ENCODE measurements at places on chromosomes 16 and 17.

- DNase-seq = no peak
Measured at GRCh38 chr17:37430051-37430627, 23.5 kb downstream of the TADA2A start.

GRCh38 chr16:11985250-11985649 lies 8.7 kb downstream of the SNX29 start:
- no peak for DNase-seq

DNA sequence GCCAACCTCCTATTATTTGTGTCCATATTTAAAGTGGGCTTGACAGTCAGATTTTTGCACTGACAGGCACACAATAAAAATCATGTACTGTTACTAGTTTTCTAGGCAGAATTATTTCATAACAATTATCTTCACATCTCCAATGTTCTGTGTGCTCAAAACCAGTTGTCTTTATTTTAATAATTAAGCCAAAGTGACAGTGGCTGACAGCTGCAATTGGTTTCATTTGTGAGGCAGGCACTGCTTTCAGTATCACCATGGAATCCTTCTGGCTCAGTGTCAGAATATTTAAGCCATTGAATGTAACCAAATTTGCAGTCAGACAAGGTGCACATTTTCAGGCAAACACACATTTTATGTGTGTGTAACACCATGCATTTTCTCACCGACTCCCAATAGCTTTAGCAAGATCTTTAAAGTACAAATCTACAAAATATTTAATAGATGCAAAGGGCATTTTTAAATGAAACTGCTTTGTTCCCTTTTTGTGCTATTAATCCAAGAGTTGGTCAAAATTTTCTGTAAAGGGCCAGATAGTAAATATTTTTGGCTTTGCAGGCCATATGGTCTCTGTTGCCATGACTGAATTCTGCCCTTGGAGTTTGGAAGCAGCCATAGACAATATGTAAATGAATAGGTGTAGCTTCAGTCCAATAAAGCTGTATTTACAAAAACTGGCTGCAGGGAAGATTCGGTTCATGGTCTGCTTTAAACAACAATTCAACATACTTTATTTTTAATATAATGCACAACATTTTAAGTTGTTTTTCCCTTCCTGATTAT lies 486.0 kb downstream of the KCNJ2 start:
- DNase-seq = no peak

DNA sequence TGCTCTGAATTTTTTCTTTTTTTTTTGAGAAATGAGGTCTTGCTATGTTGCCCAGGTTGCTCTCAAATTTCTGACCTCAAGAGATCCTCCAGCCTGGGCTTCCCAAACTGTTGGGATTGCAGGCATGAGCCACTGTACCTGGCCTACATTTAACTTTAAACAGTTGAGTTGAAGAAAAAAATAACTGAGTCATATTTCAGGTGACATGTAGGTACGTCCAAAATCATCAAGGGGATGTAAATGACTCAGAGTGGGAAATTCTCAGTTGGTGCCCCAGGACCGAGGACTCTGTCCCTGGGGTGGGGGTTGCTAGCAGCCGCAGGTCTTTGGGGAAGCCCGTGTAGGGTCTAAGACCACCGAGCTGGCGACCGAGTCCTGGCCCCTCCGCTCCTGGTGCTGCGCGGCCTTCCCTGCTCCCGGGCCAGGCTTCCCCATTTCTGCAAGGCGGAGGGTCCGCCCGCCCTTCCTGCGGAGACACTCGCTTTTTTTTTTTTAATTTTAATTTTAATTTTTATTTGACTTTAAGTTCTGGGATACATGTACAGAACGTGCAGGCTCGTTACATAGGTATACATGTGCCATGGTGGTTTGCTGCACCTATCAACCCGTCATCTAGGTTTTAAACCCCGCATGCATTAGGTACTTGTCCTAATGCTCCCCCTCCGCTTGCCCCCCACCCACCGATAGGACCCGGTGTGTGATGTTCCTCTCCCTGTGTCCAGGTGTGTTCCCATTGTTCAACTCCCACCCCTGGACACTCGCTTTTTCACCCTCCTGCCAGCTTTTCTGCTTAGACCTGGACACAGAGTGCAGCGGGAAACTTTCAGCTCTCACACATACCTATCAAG lies 12.7 kb upstream of the N4BP1 start:
- DNase-seq = no peak

DNA sequence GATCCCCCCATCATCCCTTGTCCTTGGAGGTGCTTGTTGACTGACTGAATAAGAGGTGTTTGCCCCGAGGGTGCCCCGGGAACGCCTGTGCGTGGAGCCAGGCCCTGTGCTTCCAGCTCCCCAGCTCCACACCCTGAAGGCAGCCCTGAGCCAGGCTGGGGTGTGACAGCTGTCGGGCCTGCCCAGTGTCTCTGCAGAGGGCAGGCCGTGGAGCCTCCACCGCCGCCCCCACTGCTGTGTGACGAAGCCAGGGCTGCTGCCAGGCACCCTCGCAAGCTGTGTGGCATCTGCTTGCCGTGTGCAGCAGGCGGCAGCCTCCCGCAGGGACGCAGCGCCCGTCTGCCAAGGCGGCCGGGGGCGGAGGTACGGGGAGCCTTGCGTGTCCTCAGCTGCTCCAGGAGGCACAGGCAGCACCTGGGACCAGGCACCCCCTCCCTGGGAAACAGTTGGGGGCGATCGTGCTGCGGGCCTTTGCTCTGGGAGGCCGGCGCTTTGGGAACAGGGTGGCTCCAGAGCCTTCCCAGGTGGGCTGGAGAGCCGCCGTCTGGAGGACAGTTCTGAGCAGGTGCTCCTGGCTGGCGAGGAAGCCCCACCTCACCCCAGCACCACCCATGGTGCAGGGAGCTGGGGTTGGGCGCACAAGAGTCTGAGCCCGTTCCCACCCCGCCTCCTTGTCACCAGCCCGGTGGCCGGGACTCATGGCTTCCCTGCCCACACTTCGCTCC lies 26.6 kb downstream of the GSE1 start:
- DNase-seq = no peak
